ENCODE measurements at places on chromosomes 7 and 10. TPM values are rescaled to one million over a fixed set of nuclear protein-coding genes. Genes with fewer than 3 reads are reported as not detected.

Gene KIF11
- 87.0 TPM for total RNA-seq

DNA sequence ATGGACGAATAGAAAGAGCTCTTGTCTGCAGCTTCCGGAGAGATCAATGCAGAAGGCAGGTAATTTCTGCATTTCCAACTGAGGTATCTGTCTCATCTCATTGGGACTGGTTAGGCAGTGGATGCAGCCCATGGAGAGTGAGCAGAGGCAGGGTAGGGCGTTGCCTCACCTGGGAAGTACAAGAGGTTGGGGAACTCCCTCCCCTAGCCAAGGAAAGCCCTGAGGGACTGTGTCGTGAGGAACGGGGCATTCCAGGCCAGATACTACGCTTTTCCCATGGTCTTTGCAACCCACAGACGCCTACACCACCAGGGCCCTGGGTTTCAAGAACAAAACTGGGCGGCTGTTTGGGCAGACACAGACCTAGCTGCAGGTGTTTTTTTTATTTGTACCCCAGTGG lies 186.3 kb downstream of the ETV1 start:
- no peaks in the 10 kb centered on the region for H3K27me3 ChIP-seq
- H3K4me1 ChIP-seq = no peaks in the 10 kb centered on the region
- no peak for DNase-seq
- H3K4me3 ChIP-seq = no peak overlapping the region
- H3K27ac ChIP-seq = no peak overlapping the region
- H3K36me3 ChIP-seq = no peaks in the 10 kb centered on the region

- no peak overlapping the region for H3K4me3 ChIP-seq
- no peak overlapping the region for H3K27ac ChIP-seq
- no peak for DNase-seq
- H3K36me3 ChIP-seq = no peaks in the 10 kb centered on the region
- H3K4me1 ChIP-seq = no peaks in the 10 kb centered on the region
Measured at GRCh38 chr7:114740941-114741340, 181.0 kb upstream of the MDFIC start.

GRCh38 chr7:134191876-134192275 lies 64.7 kb downstream of the LRGUK start:
- peaks cover 3% of the 10 kb centered on the region for H3K27me3 ChIP-seq
- H3K36me3 ChIP-seq = no peaks in the 10 kb centered on the region
- H3K4me3 ChIP-seq = no peak overlapping the region
- DNase-seq = no peak

- H3K4me3 ChIP-seq = no peak overlapping the region
- DNase-seq = no peak
- H3K27ac ChIP-seq = no peak overlapping the region
- H3K36me3 ChIP-seq = peaks cover 10% of the 10 kb centered on the region
Measured at GRCh38 chr10:29609696-29610095, 25.1 kb downstream of the SVIL start.
